ENCODE measurements at places on chromosomes 16 and 17.

GRCh38 chr17:83131401-83132011 is 52.1 kb downstream of the METRNL start:
- DNase-seq = no peak

- DNase-seq = no peak
Observed at GRCh38 chr16:88773812-88774291, 11.2 kb downstream of the PIEZO1 start.

DNA sequence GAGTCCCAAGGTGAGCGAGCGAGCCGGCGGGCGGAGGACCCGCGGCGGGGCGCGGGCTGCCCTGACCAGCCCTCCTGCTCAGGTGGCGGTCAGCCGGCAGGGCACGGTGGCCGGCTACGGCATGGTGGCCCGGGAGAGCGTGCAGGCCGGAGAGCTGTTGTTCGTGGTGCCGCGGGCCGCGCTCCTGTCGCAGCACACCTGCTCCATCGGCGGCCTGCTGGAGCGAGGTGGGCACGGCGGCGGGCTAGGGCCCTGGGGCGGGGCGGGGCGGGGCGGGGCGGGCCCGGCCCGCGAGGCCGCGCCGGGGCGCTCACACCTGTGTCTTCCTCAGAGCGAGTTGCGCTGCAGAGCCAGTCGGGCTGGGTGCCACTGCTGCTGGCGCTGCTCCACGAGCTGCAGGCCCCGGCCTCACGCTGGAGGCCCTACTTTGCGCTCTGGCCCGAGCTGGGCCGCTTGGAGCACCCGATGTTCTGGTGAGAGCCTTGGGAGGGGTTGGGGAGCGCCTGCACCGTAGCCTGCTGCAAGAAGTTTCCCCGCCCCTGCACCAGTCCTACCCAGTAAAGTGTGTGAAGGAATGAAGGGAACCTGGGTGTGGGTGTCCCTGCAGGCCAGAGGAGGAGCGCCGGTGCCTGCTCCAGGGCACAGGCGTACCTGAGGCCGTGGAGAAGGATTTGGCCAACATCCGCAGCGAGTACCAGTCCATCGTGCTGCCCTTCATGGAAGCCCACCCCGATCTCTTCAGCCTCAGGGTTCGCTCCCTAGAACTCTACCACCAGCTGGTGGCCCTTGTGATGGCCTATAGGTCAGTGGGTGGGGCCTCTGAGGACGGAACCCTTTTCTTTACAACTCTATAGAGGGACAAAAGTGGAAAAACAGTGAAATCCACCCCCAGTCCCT is 802 bp downstream of the SETD6 start:
- peak; percentile 80 for DNase-seq

DNA sequence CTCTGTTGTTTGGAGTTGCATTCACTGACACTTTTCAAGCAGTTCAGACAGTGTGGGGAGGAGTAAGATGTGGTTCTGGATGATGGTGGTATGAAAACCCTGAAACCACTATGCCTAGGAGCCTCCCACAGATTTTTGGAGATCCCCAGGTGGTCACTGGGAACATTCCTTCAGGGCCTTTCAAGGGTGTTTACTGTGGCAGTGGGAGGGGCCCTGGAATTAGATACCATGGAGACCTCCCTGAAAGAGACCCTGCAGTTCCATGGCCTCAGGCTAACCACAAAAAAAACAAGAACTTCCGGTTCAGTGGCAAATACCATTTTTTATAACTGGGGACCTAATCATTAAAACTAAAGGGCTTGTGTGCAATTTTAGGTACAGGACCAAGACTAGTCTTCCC is 79.9 kb downstream of the TMEM100 start:
- no peak for DNase-seq

GRCh38 chr17:57295526-57296023 is 39.3 kb downstream of the MSI2 start:
- no peak for DNase-seq

DNA sequence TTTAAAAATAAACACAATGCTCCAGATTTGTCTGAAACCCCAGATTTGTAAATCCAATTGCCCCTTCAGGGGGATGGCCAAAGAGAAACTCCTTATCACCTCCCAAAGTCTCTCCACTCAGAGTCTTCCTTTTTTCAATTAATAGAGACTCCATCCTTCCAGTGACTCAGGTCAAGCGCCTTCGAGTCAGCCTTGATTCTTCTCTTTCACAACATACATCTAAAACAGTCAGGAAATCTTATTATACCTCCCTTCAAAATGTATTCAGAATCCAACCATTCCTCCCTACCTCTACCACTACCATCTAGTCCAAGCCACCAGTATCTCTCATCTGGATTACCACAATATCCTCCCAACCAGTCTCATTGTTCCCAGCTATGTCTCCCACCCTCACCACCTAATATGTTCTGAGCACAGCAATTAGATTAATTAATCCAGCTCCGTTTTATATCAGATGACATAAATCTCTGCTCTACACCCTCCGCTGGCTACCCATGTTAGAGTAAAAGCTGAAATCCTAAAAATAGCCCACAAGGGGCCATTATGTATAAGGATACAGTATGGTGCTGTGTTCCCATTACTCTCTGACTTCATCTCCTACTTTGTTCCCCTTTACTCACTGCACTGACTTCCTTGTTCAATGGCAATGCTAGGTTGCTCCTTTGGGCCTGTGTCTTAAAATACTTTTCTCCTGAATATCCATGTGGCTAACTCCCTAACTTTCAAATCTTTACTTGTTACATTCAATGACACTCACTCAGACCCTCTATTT is 11.8 kb downstream of the SIAH1 start:
- no peak for DNase-seq

DNA sequence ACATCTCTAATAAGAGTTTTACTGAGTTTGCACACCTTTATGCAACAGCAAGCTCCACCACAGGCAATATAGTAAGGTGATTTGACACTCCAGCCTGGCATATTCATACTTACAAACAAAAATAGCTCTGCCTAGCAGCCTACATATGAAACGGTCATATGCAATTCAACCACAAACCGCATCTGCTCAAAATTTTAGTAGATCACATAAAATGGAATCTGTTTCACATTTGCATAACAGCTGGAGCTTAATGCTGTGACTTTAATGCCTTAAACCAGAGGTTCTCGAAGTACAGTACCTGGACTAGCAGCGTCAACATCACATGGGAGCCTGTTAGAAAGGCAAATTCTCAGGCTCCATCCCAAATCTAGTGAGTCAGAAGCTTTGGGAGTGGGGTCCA is 578.4 kb downstream of the CDH11 start:
- DNase-seq = no peak

- peak; percentile 90 for DNase-seq
Observed at GRCh38 chr16:85556456-85557082, 56.6 kb upstream of the GSE1 start.

- DNase-seq = no peak
Observed at GRCh38 chr17:66438101-66438500, 135.7 kb downstream of the PRKCA start.

DNA sequence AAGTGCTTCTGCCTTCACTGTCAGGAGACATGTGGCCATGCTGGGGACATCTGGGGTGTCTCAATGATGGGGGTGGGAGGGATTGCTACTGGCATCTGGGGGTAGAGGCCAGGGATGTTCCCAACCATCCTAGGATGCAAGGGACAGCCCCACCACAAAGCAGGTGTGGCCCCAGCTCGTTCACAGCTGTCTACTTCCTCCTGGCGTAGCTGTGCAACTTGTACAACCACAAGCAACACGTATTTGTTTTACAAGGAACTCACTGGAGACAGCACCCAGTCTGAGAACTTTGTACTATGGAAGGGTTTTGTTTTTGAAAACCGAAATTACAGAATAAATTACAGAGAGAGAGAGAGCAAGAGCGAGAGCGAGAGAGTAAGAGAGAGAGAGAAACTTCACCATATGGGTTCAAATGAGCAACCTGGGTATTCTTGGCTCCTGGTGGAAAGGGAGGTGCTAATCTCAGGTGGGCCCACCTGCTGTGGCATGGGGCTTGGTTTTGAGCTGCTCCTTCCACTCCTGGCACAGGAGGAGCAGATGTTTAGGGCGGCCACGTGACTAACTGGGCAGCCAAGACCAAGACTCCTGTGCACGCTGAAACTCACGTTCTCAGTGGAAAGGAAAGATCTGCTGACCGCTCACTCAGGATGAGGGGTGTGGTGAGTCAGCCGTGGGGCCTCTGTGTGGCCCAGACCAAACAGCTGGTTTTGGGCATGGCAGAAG is 17.5 kb upstream of the TNFRSF13B start:
- DNase-seq = peak; percentile 80

GRCh38 chr17:12918142-12918541 is 99.7 kb downstream of the ELAC2 start:
- DNase-seq = no peak

DNA sequence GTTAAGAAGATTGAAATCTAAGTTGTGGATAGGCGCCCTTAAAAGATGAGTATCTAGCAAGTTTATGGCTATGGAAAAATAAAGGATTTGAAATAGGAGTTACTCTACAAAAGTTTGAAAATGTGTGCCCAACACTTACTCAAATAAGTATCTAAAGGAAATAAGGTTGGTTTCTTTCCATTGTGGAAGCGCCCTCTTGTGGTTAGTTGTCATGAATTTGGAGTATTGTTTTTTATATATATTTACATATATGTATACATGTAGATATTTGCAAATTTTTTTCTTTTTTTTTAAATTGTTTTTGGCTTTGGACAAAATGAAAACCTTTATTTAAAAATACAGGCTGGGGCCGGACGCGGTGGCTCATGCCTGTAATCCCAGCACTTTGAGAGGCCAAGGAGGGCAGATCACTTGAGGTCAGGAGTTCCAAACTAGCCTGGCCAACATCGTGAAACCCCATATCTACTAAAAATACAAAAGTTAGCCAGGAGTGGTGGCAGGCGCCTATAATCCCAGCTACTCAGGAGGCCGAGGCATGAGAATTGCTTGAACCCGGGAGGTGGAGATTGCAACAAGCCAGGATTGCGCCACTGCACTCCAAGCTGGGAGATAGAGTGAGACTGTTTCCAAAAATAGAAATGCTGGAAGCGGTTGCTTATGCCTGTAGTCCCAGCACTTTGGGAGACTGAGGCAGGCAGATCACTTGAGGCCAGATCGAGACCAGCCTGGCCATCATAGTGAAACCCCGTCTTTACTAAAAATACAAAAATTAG is 24.0 kb upstream of the VPS4A start:
- peak; percentile 84 for DNase-seq

Measured in activated CD4-positive, alpha-beta T cell treated with anti-CD3 and anti-CD28 coated beads, Interleukin-2, amount 10 ng/mL, durations not matched to agents 24 days and 14 days (primary cell).